ENCODE measurements at places on chromosomes 7 and 10.

GRCh38 chr10:97705006-97705670 lies 8.4 kb upstream of the MARVELD1 start:
- DNase-seq, result no peak

- DNase-seq, result no peak
Measured at GRCh38 chr7:47795631-47796030, 152.6 kb downstream of the PKD1L1 start.

DNA sequence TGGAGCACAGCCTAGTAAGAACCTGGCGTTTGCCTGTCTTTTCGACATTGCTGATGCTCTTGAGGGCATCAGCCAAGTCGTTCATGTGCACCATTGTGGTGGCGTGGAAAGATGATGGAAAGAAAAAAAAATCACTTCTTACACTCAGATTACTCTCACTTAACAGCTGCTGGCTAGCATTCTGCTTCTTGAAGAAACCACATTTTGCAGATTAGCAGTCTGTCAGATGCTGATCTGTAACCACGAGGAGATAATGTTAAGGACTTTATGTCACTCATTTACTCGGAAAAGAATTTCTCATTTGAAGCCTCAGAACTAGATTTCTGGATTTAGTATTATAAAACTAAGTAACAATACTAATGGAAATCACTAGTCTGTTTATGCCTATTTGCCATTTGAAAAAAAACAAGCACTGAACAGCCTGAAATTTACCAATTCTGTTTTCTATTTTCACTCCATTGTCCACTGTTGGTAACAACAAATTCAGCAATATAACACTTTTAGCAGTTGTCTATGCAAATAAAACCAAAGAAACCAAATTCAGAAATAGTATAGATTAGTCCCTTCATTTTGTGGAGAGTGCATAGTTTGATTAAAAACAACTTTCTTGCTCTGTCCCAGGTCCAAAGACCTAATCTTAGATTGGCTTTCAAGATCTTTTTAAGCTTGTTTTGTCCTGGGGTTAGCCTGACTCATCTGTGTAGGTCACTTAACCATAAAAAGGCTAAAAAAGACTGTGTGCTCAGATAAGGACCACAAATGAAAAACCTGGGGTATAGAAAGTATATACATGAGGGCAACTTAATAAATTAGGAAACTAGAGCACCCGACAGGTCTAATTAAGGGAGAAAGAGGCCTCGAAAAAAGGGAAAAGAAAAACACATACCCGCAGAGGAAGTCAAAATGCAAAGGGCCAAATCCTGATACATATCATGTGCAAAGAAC lies 67.5 kb downstream of the NT5C2 start:
- no peak for DNase-seq

- no peak for DNase-seq
Measured at GRCh38 chr7:2873686-2874551, 29.8 kb upstream of the GNA12 start.

GRCh38 chr10:23095966-23096801 lies 805 bp downstream of the MSRB2 start:
- DNase-seq, result no peak

GRCh38 chr7:39727231-39728012 lies 104.0 kb downstream of the RALA start:
- no peak for DNase-seq

DNA sequence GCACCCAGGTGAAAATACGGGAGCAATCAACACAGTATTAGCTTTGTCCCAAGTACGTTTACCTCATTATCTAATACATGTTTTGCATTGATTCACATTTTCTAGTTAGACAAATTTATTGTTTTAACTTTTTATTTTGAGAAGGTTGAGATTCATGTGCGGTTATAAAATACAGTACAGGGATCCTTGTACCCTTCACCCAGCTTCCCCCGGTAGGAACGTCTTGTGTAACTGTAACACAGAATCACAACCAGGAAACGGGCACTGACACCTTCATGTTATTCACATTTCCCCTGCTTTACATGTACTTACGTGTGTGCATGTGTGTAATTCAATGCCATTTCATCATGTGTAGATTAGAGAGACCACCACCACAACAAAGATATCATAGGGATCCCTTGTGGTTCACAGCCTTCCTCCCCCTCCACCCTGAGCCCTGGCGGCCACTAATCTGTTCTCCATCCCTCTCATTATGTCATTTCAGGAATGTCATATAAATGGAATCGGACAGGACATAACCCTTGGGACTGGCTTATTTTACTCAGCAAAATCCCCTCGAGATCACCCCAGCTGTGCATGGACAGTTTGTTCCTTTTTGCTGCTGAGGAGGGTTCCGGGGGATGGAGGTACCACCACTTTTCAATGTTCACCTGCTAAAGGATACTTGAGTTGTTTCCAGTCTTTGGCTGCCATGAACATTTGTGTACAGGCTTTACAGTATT lies 46.5 kb upstream of the C10orf71 start:
- DNase-seq, result no peak

DNA sequence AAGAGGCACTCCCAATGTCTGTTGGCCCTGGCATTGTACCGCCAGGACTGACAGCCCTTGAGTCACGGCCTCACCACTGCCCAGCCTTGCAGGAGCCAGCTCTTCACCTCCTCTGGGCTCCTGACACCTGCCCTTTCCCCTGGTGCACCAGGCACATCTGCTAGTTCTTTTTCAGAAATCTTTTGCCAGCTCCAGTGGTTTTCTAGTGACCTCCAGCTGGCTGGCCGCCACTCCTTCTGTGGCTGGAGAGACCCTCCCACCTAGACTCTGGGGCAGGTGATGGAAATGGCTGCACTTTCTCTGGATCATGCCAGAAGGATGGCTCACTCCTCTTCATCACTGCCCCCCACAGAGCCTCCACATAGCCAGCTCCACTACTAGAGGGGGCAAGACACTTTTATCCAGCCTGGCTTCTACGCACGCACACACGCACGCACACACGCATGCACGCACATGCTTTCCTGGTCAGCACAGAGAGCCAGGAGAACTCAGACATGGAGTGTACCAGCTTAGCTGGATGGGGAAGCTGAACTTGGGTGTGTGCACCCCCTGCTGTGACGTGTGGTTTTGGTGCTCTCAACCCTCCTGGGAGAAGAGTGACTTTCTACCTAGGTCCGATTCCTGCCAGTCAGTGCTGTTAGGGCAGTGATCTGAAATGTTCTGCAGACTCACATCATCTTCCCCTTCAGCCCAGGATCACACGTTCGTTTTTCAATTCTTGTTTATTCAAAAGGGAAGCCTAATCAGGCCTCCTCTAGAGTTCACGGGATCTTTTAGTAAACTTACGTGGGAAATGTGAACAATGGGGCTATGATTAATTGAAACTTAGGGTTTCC lies 222.0 kb downstream of the PRPF18 start:
- DNase-seq, result no peak

GRCh38 chr10:110513949-110514348 lies 16.2 kb downstream of the DUSP5 start:
- DNase-seq, result no peak

DNA sequence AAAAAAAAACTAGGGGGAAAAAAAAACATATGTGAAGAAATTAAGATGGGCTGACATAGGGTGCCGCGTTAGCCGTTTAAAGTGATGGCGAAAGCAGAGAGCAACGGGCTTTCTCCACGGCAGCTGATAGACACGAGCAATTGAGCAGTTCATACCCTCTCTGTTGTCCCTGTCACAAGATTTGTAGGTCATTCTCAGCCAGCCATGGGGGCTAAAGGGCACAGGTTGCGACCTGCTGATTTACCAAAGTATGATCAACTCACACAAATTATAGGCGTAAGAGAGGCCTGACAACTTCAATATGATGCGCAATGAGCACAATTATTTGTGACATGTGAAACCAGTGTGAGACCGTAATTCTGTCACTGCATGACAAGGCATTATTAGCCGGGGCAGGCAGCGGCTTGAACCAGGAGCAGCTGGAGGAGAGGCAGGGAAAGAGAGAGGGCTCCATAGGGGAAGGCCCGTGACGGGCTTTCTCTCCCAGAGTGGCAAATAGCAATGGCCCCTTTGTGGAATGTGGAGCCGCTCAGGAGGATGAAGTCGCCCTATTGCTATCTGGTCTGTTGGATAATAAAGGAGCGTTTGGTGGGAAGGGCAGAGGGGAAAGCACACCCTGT lies 195.1 kb upstream of the HABP2 start:
- no peak for DNase-seq

DNA sequence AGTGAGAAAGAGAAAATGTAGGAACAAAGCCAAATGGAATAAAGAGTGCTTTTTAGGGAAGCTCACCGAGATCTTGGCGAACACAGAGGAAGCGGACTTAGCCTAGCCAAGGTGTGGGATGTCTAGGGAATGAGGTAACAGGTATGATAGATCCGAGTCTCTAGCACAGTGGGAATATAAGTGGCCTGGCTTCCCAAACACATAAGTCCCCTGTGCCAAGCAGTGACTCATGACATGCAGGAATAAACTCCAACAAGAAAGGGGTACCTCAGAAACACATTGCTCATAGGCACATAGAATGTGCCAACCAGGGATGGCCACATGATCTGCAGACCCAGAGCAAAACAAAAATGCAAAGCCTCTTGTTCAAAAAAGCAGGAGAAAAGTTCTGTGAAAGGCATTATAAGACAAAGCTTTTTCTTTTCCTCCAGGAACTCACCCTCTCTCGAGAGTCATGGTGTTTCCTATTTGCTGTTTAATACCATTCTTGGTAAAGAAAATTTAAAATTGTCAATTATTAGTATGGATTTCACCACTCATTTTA lies 542.5 kb downstream of the GATA3 start:
- DNase-seq, result no peak

- DNase-seq, result no peak
Measured at GRCh38 chr7:91685544-91685943, 195.0 kb downstream of the MTERF1 start.

DNA sequence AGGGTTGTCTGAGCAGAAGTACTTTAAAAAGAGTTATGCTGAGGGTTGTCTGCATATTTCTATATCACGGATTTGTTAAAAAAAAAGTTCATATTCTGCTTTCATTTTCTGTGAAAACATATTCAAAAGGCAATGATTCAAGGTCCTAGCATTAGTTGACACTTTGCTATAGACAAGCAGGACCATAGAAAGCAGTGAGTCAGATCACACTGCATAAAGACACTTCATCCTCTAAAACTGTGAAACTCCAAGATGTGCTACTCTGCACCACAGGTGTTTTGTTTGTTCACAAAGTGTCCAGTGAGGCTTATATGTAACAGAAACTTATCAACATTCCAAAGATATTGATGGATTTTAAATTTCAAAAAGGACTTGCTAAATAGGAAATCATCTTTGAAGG lies 47.0 kb downstream of the SPAM1 start:
- no peak for DNase-seq

DNA sequence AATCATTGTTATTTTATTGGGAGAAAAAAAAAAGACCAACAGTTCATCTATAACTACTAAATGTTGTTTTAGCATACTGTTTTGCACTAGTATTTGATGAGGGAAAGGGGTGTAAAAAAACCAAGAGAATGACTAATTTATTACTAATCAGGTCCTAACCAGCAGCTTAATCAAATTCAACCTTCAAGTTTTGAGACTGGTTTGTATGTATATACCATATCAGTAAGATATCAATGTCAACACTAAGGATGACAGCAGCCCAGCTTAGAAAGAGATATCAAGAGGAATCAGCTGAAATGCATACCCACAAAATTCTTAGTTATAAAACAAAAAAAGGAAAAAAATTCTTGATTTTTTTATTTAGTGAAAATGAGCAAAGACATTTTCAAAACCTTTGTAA lies 122.6 kb downstream of the KMT2C start:
- no peak for DNase-seq

DNA sequence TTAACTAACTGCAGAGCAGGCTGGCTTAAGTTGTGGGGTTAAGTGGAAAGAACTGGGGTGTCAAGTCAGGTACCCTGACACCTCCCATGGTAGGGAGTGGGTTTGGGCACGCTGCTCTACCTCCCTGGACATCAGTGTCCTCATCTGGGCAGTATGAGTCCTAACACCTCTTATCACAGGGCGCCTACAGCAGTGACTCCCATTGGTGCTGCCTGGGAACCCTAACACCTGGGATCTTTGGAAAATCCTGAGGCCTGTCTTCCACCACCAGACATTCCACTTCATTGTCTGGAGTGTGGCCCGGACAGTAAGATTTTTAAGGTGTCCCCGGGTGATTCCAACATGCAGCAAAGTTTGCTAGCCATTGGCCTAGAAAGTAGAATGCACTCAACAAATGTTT lies 239.1 kb downstream of the SKAP2 start:
- DNase-seq, result no peak

Measured in NCI-H748 treated with DMSO at 0.1 percent for 48 hours (cell line).